ENCODE measurements at places on chromosomes 2 and 18.

DNA sequence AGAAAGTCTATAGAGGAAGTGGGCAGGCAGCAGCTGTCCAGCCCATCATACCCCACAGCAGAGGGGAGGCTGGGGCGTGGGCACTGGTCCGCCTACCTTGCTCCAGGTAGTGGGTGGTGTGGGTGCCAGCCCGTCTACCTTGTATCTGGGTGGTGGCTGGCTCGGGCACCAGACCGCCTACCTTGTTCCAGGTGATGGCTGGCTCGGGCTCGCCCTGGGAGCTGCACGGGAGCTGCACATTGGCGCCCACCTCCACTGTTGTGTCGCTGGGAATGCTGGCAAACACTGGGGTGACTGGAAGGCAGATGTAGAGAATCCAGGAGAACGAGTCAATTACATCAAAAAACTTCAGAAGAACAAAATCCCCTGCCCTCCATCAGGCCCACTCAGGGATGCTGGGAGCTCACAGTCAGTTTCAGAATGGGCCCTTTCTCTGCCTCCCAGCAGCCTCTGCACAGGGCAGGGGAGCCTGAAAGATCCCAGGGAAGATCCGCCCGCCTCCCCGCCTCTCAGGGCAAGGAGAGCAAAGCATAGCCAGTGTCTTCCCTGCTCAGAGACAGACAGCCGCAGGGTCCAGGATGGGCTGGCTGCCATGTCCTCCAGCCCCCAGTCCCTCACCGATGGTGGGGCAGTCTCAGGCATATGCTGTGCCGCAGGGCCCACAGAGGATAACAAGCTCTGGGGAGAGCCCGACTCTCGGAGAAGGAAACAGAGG is 82.3 kb downstream of the PXDN start:
- DNase-seq, result no peak

GRCh38 chr2:19235308-19235707 is 123.1 kb downstream of the OSR1 start:
- no peak for DNase-seq

DNA sequence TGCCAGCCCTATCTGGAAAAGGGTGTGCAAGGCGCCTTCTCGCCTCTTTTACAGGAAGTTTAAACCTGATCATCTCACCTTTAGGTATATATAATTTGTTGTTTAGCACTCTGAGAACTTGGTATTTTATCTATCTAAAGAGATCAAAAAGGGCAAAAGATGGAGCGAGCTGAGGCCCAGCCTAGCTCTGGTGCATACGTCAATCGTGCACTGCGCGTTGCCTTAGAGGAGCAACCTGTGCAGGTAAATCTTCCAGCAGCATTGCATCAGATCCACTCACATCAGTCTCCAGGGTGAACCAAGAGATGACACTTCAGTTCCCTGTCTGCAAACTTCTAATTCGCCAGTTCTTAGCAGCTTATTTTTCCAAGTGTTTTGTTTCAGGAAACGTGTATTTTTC is 15.4 kb downstream of the BCL11A start:
- no peak for DNase-seq

GRCh38 chr2:15040429-15041084 is 408.0 kb downstream of the LRATD1 start:
- no peak for DNase-seq

- DNase-seq, result no peak
Measured at GRCh38 chr2:9219027-9219445, 12.4 kb downstream of the ASAP2 start.

GRCh38 chr2:106080959-106081358 is 113.1 kb downstream of the UXS1 start:
- DNase-seq, result no peak

- DNase-seq, result no peak
Measured at GRCh38 chr2:43326101-43326825, 99.9 kb upstream of the ZFP36L2 start.

DNA sequence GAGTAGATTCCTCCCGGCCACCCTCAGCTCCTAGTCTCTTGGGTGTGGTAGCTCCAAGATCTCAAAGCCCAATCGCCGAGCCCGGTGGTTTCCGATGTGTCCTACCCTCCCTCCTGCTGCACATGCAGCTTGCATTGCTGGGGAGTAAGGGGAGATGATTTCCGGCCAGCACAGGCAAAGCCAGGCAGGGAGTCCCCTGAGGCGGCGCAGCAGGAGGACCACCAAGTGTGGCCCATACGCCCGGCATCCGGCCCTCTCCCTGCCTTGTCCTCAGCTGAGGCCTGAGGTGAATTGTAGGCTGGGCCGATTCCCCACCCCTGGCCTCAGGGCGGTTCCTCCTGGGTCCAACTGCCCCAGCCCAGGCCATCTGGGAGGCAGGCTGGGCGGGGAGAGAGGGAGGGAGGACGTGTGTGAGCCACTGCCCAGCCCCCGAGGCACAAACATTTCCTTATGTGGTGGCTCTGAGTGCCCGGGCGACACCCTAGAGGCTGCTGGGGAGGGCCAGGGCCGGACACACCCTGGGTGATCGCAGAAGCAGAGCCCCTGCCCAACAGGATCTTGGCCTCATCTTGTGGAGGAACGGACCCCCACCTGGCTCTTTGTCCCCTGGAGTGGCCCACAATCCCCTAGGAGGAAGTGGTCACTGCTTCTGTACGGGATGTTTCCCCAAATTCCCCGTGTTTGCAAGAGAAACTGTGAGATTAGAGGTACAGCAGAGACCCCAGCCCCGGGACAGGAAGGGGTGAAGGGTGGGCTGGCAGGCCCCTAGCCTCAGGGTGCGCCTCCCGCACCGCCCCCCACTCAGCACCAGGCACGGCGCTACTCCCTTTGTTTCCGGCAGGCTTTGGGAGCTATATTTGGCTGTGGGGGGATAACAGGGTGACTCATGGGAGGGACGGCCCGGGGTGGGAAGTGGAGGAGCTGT is 41.9 kb upstream of the PTMA start:
- no peak for DNase-seq

- no peak for DNase-seq
Measured at GRCh38 chr18:78632111-78632541, 347.5 kb upstream of the SALL3 start.
